ENCODE measurements at places on chromosomes 5 and 9.

GRCh38 chr9:33465596-33466564 lies 7.8 kb downstream of the NOL6 start:
- peak; percentile 7 for DNase-seq

DNA sequence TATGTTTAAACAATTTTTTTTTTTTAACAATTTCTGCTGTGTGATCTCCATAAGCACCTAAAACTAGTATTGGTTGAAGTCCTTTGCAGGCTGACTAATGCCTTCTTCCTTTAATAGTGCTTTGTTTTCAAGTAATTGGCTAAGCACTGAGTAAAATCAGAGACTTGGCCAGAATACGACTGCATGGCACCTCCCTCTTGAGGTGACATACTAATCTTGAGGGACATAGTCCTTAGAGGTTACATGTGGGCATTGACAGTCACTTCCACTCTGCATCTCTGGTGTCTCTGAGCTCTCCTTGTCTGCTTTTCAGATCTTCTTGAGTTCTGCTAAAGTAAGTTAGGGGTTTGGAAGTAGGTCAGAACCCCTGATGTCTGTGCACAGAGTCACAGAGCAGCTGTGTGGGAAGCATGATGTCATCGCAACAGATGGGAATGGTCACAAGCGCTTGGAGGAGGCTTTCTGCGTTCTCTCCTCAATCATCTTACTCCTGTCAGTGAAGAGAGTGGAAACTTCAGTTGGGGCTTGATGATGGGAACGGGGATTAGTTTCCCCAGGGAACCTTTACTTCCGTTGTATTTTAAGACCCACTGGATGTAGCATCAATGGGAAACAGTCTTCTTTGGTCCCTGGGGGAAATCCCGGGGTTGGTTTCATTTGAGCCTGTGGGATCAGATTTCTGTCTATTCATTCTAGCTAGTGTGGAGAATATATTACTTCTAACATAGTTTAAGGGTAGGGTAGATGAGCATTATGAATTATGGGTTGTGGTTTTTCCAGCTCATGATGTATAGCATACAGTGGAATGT lies 136.9 kb downstream of the ARHGAP26 start:
- DNase-seq, result peak; percentile 77

DNA sequence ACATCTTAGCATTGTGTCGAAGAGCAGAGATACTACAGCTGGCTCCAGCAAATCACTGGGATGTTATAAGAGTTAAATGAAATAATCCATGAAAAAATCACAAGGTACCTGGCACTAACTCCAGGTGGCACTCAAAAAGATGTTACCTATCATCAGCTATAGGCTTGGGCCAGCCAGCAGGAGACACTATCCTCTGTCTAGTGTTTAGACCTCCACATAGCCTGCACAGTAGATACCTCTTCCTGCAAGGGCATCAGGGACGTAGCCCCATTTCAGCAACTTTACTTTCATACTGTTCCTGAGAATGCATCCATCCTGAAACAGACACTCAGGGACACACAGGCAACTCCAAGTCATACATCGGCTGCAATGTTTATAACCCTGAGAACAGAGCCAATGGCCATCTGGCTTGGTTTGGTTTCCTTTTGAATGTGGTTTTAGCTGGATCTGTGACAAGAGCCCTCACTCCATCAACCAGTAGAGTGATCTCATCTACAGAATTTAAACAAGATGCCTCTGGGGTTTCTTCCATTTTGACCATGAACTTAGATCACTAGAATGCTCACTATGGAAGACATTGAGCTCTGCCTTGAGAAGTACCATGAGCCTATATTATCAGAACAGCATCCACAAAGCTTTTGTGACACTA lies 69.9 kb downstream of the TLE1 start:
- no peak for DNase-seq

DNA sequence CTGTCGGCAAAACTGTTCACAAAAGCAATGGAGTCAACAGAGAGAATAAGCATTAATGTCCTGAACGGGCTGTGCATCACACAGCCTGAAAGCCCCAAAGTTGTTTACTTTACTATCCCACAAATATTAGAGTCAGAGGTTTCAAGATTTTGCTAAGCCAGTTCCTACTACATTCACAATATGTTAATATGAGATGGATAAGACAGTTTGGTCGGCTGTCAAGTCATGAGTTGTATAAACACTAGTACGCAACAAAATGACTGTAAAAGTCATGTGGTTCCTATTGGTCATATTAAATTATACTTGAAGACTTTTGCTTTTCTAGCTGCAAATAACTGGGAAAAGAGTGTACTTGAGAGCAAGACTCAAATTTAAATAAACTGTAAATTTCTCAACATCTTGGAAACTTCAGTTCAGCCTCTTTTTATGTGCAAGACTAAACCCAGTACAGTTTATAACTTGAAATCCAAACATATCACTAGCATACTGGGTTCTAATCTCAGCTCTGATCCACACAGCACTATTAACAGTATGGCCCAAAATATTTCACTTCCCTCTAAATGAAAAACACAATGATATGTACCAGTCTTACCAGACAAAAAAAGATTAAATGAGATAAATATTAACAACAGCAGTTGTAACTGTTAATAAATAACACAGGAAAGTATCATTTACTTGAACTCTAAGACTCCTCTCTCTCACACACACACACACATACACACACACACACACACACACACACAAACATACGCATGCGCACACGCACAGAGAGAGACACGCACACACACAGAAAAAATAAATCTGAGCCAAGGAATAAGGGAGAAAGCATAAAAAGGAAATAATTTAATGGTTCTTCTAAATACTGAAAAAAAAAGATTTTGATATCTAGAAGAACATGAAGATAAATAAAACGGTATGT lies 33.1 kb downstream of the FANCC start:
- no peak for DNase-seq

GRCh38 chr5:149392718-149393117 lies 13.6 kb upstream of the IL17B start:
- DNase-seq, result no peak

DNA sequence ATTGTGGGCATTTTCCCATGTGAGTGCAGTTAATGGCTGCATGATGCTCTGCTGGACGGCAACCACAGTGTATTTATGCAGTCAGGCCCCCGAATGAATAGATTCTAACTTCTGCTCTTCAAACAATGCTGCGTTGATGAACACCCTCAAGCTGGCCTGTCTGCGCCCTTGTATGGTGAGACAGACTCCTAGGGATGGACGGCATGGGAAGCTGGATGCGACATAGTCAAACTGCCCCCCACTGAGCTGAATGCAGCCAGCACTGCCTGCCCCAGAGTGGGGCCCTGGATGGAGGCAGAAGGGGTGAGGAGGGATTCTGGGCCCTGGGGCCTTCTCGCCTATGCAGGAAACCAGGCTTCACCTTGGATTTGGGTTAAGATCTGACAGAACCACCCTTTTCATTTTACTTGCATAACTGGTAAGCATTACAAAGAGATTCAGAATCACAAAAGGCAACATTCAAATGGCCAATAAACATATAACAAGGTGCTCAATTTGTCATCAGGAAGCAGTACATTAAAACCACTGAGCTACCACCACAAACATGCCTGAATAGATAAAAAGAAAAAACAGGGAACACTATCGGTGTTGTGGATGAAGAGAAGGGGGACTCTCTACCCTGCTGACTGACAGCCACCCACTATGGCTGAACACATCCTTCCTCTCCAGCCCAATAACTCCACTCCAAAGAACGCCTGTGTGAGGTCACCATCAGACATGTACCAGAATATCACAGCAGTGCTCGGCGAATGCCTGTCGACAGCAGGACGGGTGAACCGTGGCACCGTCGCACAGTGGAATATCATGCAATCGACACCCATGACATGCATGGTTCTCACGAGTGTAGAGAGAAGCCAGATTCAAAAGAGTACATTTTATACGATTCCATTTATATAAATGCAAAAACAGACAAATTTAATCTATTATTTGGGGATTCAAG lies 79.1 kb downstream of the RAPGEF1 start:
- DNase-seq, result no peak

GRCh38 chr9:136882109-136882946 lies 4.0 kb upstream of the TRAF2 start:
- DNase-seq, result no peak

- DNase-seq, result no peak
Measured at GRCh38 chr5:170142196-170142595, 36.5 kb downstream of the FOXI1 start.

GRCh38 chr5:139605887-139606286 lies 42.3 kb upstream of the CXXC5 start:
- DNase-seq, result no peak

DNA sequence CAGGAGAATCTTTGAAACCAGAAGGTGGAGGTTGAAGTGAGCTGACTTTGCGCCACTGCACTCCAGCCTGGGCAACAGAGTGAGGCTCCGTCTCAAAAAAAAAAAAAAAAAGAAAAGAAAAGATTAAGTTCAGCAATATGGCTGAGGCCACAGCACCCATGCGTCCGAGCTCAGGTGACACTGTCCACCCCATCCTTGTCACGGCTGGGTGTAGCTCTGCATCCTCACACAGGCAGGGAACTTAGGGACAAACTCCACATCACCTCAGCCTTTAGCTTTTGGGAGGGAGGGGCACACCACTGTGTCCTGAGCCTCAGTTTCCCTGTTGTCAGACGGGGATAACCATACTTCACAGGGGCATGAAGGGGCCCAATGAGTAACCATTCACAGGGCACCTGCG lies 15.5 kb downstream of the FGD3 start:
- DNase-seq, result no peak

GRCh38 chr9:92601451-92601850 lies 65.7 kb upstream of the ECM2 start:
- no peak for DNase-seq

GRCh38 chr9:136799854-136800657 lies 3.9 kb downstream of the CCDC183 start:
- DNase-seq, result peak; percentile 59

DNA sequence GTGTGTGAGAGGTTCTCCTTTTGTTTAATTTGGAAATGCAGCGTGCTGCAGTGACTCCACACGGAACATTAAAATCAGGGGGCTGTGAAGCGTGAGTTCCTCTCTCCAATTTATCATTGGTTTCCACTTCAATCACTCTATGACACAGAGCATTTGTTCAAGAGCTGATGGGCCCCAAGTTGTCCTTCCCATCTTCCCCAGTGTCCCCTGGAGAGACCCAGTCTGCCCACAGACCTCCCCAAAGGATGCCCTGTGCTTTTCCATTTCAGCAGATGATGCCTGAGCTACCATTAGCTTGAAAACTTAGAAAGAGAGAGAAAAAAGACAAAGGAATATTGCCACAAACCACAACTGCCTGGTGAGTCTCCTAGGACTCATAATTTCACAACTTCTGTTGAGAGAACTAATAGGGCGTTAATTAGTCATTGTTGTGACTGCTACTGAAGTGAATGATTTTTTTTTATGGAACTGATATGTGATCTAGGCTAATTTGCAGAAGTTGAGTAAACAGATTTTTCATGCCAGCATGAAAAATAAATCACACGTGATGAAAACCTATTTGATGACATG lies 772.7 kb downstream of the SEMA5A start:
- no peak for DNase-seq

DNA sequence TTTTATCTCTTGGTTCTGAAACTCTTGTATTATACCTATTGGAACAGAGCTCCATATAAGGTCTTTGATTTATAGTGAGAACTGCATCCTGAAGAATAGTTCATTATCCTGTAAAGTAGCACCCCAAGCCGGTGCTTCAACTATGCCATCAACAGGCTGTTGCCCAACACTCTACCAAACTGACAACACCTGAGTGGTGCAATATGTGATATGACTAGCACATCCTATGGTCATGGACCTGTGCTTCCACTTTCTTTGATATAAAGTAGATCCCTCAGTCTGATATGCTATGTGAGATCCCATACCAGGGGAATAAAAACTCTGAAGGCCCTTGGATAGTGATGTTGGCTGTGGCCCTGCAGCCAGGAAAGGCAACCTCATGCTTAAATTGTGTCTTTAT lies 15.8 kb downstream of the CSF2 start:
- DNase-seq, result no peak

DNA sequence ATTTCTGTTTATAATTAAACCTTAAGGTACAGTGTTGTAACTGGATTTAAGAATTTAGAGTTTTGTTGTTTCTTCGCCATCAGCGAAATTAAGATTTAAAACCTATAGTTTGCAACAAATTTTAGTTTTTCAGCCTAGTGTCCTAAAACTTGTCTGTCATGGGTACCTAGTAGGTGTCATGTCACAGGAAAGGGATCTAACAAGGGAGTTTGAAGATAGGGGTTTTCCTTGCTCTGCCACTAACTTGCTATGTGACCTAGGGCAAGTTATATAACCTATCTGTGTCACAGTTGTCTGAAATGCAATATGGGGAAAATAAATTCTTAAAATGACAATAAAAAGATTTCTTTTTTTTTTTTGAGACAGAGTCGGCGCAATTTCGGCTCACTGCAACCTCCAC lies 9.2 kb upstream of the ABL1 start:
- no peak for DNase-seq

DNA sequence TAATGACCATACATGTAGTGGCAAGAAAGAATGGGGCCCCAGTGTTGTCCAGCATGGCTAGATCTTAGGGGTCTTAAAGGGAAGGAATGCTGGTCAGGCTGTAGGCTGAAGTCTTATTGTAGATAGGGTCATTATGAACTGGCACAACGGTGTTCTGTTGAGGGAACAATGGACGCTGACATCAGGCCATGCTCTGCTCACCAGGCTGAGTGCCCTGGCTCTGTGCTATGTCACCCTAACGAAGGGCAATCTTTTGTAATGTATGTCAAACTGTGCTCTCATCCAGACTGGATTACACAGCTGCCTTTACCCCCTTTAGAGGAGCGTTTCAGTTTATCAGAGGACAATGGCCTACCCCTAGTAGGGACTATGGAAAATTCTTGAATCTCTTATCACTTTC lies 14.6 kb upstream of the ZNF608 start:
- no peak for DNase-seq

Measured in right hindlimb (tissue), 1 donor.